Stimulated activated CD4-positive, alpha-beta T cell treated with anti-CD3 and anti-CD28 coated beads, TNF-alpha, amount 100 ng/mL, for 48 hours (primary cell): ENCODE measurements at places on chromosomes 13 and 19.

DNA sequence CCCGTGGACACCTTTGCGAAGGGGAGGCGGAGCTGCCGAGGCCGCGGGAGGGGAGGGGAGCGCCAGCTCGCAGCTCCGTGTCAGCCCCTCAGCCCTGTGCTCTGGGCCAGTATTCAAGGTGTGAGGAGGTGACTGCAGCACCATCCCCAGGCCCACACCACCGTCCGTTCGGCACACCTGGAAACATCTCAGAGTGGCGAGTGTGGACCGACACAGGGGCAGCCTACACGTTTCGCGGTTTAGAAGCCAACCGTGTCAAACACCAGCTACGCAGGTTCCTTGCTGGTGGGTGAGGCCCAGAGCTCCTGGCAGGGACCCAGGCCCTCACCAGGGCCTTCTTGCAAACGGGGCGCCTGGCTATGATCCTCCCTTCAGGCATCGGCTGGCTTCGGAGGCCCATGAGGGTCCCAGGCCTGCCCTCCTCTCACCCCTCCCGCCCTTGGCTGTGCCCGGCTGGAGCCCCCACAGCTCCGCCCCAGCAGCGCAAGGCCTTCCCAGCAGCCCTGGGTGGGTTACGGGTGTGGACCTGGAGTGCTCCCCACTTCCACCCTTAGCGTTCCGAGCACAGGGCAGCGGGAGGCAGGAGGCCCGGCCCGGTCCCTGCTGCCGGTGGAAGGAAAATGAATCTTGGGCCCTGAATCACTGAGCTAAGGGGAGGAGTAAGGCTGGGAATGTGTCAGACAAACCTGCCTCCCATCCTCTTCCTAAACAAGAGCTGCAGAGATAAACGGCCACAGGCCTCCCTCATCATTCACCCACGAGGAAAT, 1.2 kb downstream of the C13orf46 start:
- no peak for DNase-seq

GRCh38 chr13:110610955-110611595, 4.3 kb upstream of the NAXD start:
- DNase-seq = no peak

GRCh38 chr13:109815651-109816050, 29.3 kb upstream of the IRS2 start:
- DNase-seq = no peak

DNA sequence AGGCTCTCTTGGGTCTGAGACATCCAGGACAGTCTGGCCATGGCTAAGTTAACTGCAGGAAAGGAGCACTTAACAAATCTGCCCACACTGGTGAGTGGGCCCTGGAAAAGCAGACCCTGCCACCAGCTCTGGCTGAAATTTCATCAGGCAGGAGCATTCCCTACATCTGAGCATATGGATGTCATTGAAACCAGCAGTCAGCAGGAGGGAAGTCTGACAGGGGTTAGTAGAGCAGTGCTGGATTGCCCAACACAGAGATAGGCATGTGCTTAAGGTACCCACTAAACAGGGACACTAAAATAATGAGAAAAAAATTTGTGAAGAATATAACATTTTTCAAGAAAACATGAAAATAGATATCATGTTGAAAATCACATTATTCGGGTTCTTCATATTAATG, 13.6 kb upstream of the ACOD1 start:
- no peak for DNase-seq

GRCh38 chr13:32866921-32867320, 149.3 kb upstream of the KL start:
- DNase-seq = no peak

DNA sequence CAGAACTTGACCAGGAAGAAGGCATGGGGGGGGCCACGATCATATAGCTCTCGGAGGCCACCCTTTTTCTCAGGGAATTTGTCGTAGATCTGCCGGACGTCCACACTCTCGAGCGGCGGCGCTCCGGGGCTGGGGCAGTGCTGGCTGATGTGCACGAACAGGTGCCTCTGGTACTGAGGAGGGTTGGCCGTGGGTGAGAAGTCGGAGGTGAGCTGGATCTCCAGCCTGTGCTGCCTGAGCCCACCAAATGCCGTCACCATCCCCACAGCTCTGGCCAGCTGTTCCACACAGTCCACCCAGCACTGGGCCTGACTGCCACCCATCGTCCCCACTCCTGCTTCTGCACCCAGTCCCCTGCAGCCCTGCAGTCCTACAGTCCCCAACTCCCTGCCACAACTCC, 12.0 kb downstream of the CD37 start:
- DNase-seq = no peak

DNA sequence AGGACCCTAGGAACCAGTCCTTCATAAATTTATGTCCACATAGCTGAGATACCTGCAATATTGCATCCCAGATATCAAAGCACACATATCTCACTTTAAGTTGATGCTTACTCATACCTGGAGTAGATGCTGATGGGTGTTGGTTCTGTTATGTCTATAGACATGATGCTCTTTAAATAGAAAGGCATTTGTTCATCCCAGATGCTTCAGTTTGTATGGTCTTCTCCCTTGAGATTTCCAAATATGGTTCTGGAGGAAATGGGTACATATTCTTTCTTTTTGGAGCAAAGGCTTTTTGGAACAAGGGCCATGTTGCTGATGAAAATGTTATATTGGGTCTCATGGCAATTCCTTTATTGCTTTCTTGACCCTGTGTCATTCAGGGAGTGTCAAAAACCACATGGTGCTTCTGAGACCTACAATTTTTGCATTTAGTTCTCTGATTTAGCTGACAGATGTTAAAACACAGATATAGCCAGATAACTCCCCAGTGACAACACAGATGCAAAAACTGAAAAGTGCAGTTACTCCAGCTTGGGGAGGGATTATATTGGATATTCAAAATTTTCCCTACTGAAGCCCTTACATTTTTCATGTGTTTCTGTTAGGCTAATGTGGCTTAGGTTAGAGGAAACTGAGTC, 211.4 kb downstream of the KCNRG start:
- DNase-seq = no peak

DNA sequence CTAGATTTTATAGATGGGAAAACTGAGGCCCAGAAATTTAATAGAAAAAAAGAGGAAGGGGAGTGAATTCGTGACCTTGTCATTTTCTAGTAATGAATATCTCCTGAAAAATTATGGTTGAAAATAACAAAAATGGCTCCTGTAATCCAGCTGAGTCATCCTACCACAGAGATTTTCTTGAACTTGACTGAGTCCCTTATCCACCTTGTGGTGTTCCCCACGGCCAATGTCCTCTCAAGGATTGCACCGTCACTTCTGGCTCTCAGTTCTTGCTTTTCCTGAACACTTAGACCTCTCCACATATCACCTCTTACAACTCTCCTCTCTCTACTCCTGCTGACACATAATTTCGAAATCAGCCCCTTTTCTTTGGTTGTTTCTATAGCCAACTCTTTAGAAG, 1.2 kb upstream of the KATNAL1 start:
- no peak for DNase-seq

DNA sequence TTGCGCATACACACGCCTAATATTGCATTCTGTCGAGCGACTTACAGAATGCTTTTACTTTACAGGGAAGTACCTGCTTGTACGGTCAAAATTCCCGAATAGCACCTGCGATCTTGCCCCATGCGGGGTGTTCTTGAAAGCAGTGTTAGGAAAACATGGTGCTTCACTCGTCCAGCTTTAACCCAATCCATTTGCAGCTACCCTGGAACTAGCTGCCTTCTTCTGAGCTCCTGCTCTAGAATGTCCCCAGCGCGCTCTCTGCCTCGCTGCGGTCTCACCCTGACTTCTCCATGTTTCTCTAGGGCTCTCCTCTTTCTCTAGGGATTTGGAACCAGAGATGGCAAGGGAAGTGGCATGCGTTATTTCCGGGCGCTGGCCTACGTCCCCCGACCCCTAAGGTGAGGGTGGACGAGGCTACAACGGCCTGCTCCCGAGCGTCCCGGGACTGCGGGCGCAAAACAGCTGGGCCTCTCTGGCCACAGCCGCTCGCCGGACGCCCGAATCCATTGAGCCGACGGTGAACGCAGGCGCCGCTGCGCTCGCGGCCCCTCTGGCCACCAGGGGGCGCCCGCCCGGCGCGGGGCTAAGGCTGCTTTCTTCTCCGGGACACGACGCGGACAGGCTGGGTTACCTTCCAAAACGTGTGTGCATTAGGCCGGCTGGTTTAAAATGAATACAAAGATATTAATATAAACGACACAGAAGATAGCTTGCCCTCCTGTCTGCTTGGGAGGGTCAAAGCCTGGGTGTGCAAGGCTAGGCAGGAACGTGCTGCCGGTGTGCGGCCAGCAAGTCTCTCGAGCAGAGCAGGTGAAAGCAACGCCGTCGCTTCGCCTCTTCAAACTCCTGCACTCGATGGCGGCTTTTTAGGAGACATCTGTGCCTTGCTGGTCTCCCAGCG, 1.8 kb upstream of the SPRY2 start:
- peak; percentile 64 for DNase-seq

DNA sequence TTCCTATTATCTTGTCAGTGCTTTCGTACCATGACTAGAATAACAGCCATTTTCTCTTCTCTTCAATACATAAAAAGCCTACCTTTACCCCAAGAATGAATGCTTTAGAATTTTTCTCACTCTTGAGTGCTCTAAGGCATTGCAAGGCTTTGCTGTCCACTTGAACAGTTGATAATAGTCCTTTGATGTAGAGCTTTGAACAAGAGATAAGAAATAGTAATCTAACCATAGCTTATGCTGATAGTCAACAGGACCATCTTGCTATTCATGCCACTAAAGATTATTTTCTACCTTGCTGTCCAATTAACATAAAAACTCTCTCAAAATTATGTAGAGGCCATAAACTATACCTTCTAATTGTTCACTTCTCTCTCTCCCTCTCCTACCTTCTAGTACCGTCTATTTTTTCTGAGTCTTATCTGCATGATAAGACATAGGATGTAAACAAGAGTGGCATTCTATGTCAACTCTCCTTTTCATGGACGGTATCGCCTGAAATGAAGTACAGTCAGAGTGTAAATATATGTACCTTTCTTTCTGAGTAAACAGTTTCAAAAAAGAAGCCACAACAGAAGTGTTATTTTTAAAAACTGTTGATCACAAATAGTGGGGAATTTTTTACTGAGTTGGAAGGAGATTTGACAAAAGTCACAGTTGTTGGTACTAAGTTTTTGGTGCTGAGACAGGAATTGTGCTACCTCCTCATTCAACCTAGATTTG, 297.9 kb downstream of the NDFIP2 start:
- no peak for DNase-seq

GRCh38 chr13:62933809-62934208, 1518.2 kb upstream of the PCDH20 start:
- DNase-seq = no peak

DNA sequence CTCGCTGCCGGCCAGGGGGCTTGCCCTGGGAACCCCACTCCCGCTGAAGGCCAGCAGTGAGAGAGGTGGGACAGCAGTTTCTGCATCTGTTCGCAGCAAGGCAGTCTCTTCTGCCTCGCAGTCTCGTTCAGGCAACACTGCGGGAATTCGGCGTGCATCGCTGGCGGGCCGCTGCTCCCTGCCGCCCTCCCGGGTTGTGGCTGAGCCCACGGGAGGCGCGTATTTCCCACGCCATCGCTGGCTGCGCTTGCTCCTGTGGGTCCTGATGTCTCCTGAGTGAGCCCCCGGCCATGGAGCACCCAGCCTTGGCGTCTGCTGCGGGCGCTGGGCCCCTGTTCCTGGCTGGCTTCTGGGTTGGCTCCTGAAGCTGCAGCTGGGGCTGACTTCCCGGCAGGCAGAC, 227.9 kb downstream of the TEX29 start:
- no peak for DNase-seq

DNA sequence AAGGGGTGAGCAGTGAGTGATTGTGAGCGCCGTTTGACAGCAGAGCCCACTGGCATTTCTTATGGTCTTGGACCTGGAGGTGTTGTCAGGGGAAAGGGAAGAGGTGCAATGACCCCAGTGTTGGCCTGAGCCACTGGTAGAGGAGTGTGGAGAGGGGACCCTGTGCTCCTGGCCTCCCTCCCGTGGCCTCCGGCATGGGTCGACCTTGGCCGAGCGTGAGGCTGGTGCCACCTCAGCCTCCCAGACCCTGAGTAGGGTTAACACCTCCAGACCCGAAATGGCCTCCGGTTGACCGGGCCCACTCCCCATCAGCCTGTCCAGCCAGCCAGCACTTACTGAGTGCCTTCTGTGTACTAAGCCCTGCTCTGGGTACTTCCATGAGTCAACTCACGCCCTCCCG, 6.5 kb downstream of the TRAPPC5 start:
- no peak for DNase-seq

- DNase-seq = no peak
Measured at GRCh38 chr13:107834717-107835116, 380.6 kb downstream of the LIG4 start.

GRCh38 chr19:20273951-20274570, 107.0 kb downstream of the ZNF486 start:
- DNase-seq = no peak

DNA sequence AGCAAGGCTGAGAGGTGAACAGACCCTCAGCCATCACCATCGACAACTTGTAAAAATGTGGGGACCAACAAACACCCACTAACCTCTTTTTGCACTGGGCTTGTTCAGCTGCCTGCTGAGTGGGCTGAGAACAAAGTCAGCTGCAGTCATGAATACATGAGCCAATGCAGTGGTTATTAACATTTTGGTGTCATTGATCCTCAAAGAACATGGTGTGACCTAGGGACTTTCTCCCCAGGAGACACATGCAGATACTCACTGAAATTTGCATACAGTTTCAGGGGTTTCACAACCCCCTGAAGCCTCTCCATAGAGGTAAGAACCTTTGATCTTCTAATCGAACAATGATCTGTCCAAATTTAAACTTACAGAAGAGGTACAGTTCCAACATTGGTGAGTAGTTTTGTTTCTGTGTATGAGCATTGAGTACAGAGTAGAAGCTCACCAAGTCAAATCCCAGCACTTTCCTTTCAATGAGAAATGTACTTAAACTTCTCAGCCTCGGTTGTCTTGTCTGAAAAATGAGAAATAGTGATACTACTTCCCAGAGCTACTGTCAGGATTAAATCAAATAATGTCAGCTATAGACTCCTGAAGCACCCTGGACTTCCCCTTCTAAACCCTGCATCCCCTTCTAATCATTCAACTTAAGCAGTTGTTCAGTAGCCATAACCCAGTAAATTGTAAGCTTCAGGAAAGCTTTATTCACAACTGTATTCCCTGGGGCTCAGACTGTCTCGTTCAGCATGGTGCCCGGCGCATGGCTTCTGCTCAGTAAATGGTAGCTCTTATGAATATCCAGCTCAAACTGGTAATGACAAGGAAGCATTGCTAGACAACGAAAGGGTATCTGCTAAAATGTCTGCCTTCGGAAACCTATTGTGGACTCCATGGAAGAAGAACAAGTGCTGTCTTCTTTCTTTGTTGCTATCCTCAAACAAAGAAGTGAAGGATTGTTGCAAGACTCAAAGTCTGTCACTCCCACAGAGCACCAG, 148.7 kb downstream of the FOXO1 start:
- no peak for DNase-seq

- no peak for DNase-seq
Measured at GRCh38 chr13:30730526-30730925, 4.8 kb upstream of the ALOX5AP start.

DNA sequence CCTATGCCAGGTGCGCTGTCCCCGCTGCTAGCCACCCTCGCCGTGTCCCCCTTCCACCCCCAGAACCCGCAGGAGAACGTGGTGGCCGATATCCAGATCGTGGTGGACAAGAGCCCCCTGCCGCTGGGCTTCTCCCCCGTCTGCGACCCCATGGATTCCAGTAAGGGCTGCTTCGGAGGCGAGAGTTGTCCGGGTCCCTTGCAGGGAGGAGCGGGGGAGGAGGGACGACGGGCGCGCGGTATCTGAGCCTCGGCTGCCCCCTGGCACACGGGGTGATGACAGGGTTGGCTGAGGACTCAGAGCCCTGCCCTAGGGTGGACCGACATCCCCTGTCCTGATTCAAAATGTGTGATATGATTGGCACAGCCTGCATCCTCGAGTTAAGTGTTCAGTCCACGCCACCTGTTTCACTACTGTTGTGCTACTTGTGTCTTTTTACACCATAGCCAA, 653 bp downstream of the MVB12A start:
- no peak for DNase-seq
